Lower leg skin (tissue), 4 donors: ENCODE measurements at places on chromosomes 6 and 20.

- no peak for DNase-seq
Measured at GRCh38 chr20:47479506-47479905, 22.2 kb upstream of the NCOA3 start.

GRCh38 chr20:48195121-48195870 is 410.0 kb upstream of the SULF2 start:
- no peak for DNase-seq

DNA sequence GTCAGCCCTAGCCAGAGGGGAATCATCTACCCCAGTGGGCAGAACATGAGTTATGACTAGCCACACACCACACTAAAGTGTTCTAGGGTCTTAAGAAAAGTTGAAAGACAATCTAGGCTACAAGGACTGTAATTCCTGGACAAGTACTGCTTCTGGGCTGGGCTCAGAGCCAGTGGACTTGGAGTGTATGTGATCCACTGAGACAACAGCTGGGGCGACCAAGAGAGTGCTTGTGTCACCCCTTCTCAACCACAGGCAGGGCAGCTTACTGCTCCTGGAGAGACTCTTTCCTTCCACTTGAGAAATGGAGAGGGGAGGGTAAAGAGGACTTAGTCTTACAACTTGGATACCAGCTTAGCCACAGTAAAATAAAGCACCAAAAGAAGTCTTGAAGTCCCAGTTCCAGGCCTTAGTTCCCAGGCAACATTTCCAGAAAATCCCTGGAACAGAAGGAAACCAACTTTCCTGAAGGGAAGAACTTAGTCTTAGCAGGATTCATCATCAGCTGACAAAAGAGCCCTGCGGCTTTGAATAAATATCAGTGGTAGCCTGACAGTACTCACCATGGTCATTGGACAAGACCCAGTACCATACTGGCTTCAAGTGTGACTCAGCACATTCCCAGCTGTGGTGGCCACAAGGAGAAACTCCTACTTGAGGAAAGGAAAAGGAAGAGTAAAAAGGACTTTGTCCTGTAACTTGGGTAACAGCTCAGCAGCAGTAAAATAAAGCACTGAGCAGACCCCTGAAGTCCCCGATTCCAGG is 355.1 kb upstream of the ADGRB3 start:
- no peak for DNase-seq

DNA sequence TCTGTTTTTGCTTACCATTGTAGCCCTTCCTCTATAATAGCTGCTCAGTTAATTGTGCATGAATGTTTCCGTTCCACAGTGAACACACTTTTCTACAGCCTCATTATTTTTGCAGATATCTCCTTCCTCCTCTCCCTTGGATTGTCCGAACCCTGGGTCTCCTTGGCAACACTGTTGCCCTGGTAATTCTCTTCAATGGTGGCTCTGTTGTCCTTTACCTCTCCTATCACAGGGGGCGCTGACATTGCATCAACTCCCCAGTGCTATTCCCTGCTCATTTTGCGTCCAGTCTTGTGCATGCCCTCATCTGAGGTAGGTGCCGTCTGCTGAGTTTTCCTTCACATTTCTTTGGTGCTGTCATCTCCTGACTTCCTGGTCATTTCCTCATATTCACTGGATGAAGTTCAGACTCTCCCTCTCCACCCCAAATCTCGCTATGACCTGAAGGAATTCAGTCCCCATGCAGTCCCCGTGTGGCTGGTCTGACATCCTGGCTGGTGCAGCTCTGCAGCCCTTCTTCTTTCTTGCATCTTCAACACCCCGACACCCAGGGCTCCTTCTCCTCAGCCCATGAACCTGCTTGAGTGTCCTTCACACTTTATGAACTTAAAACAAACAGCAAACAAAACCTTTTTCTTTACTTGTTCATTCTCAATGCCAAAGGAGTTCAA is 21.1 kb downstream of the PHACTR2 start:
- no peak for DNase-seq

DNA sequence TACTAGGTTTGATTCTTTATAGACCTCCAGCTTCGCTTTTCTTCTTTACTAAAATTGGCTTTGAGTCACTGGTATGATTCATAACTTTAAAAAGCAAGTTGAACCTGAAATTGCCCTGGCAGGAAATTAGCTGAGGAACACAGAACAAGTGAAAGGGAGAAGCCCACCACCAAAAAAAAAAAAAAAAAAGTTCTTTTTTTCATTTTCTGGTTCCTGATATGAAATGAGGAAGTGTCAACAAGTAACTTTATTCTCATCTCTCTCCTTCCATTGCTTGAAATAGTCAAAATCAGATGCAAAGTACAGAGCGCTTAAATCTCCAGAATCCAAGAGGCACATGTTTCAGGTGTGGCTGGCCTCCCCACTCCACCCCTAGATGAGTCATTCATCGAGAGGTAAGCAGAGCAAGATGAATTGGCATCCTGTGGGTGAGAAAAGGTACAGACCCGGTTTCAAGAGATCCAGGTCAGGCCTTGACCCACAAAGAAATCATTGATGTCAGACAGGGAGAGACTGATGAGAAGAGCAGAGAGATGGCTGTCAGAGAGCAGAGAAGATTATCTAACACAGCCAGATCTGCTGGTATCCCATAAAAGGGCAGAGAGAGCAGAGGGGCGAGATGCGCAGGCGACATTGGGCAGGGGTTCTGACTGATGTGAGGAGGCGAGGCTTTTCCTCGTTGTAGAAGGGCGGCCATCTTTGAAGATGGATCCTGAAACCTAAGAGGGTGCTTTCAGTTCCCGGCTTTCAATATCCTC is 54.8 kb upstream of the MBOAT1 start:
- DNase-seq, result no peak

DNA sequence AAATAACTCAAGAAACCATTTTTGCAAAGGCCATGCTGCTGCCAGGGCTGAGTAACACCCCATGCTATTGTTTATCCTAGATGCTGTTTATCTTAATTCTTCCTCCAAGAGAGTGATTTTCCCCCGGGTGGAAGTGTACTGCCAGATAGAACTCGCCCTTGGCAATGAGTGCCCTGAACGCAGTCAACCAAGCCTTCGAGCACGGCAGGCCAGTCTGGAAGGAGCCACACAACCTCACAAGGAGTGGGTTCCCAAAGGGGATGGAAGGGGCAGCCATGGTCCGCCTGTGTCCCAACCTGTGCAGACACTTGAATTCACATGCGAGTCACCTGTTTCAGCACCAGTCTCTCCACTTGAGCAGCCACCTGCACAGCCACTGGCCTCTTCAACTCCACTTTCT is 31.9 kb downstream of the PNPLA1 start:
- no peak for DNase-seq

DNA sequence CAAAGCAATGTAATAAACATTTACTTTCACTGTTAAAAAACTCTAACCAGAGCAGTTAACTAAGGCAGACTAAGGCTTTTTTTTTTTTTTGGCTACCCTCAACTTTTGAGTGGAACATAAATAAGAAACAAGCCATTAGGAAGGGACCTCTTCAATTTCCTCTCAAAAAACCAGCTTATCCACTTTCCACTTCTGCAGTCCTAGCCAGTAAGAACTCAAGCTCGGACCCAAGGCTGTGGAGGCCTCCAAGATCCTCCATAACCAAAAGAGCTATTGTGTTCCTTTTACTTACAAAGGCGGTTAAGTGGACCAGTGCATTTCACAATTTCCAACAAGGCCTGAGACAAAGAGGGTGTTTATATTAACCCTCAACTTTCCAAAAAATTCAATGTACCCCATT is 5.3 kb downstream of the KCNK5 start:
- no peak for DNase-seq

GRCh38 chr6:125751334-125751916 is 2.0 kb downstream of the HEY2 start:
- no peak for DNase-seq

DNA sequence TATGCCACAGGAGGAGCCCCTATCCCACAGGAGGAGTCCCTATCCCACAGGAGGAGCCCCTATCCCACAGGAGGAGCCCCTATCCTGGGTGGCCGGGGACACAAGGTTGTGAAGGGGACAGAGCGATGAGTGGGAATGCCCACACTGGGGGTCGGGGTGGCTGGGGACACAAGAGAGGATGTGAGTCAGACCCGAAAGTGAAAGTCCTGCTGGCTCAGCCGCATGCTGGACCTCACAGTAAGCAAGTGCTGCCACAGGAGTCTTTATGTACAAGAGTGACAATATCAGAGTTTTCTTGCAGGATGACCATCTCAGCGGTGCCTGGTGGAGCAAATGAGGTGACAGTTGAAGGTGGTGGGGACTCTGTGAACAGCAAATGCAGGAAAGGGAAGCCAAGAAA is 93.7 kb downstream of the PSMB1 start:
- DNase-seq, result peak; percentile 85

DNA sequence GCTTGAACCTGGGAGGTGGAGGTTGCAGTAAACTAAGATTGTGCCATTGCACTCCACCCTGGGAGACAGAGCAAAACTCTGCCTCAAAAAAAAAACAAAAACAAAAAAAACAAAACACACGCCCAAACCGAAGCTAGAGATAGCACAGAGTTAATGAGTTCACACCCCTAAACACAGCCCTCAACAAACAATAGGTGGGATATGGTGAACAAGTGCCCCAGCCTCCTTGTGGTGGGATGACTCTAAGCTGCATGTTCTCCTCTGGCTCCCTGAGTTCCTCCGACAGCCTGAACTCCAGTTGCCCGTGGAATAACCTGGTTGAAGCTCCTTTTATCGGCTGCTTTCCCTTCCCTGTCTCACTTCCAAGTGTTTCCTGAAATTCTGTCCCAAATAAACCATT is 22.1 kb upstream of the DSN1 start:
- no peak for DNase-seq

DNA sequence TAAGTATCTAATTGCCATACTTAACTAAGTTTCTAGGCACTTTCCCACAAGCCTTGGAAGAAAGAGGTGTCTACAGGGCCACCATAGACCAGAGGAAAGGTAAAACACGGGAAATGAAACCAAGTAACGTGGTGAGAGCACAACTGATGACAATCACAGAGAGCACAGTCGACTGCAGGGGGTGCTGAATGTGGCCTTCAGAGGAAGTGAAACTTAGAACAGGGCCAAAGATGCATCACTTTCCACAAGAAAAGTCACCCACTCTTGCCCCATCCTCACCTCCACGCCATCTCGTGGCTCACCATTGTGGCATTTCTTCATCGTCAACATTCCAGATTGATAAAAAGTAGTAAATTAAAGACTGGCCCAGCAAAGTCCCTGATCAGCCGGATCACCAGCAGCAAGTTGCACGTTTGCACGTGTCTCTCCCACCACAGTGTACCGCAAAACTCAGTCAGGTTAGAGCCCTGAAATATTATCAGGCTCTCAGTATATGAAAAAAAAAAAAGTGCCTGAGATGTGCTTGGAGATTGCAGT is 31.4 kb downstream of the HIVEP2 start:
- DNase-seq, result no peak

DNA sequence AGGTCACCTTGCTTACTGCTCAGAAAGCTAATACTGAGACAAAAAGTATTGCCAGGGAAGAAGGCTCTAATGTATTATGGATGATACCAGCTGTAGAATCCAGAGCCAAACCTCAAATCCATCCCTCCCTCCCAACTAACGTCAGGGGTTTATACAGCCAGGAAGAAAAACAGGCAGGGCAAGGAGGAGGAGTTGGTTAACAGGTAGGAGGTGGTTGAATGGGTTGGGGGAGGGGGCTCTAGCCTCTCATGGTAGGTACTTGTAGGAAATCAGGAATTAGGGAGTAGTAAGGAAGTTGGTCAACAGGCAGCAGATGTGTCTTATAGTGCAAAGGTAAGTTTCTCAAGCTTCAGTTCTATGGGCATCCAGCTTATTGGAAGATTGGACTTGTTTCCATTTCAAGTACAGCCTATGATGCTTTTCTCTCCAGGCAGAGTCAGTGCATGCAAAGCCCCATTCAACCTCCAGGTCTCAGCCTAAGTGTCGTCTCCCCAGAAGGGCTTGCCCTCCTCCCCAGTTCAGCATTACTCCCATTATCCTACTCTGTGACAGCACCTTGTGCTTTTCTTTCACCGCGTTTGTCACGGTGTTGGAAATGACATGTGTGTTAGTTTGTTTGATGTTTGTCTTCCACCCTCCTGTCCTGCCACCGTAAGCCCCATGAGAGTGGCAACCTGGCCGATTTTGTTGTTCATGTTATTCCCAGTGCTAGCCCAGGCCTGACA is 38.1 kb downstream of the PNLDC1 start:
- DNase-seq, result no peak

GRCh38 chr6:19551611-19552010 is 285.6 kb upstream of the ID4 start:
- no peak for DNase-seq

DNA sequence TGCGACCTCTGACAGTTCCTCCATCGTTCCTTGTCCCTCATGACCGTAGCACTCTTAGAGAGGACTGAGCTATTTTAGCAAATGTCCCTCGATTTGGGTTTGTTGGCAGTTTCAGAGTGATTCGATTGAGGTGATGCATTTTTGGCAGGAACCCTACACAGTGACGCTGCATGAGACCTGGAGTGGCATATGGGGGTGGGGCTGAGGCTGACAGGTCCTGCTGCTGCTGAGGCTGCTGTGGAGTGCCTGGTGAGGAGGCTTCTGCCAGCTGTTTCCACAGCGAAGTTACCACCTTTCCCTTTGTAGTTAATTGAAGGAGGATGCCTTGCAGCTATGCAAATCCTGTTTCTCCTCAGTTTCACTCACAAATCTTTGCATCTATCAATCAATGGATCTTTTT is 19.8 kb downstream of the PXDC1 start:
- no peak for DNase-seq

- DNase-seq, result no peak
Measured at GRCh38 chr6:141726248-141726647, 406.5 kb upstream of the GJE1 start.
